ENCODE measurements at places on chromosomes 7 and 10.

GRCh38 chr7:102119213-102119651 lies 167.4 kb upstream of the SH2B2 start:
- DNase-seq = no peak

DNA sequence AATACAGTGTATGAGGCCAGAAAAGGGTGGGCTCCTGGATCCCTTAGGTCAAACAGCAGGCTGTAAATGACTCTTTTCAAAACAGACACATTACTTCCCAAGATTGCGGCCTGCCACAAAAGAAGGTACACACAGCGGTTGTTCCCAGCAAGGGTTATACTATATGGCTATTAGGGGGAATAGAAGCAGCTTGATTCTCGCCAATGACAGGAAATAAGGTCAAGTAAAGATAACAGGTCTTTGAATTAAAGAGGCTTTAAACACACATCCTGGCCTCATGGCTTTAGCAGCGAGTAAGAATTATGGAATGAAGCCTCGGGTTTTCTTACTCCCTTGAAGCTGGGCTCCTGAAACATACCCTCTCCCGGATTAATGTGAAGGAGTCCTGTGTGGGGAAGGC lies 58.3 kb downstream of the CYP26A1 start:
- no peak for DNase-seq

GRCh38 chr7:110119883-110120581 lies 970.9 kb upstream of the LRRN3 start:
- DNase-seq = no peak

GRCh38 chr7:149870701-149871483 lies 2.9 kb upstream of the ATP6V0E2 start:
- no peak for DNase-seq

- no peak for DNase-seq
Observed at GRCh38 chr10:98339799-98340198, 71.8 kb upstream of the LOXL4 start.

DNA sequence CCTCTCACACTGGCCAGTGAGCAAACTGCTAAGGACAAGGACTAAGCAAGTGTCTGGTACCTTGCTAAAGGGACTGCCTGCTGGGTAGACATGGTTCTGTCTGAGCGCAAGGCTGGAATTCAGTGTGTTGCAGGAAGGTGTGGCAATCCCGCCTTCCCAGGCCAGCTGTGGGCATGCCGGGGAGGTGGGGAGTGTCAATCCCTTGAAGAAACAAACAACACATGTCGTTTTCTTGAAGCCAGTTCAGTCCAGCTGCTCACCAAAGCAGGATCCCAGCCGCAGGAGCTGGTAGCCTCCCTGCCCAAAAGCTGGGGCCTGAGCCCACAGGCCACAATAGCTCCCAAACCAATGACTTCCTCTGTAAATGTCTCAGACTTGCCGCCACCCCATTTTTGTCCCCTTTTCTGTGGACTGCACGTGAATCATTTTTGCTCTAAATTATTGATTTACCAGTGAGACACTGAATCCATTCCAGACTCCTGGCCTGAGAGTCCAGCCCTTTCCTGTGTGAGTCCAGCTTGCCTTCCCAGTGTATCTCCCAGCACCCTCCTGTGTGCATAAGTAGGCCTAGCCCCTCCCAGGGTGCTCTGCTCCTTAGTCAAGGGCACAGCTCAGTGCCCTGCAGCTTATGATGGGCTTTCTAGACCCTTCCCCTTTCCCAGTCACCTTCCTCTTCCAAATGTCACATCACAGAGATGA lies 166.8 kb downstream of the RGS10 start:
- peak; percentile 15 for DNase-seq

- no peak for DNase-seq
Observed at GRCh38 chr7:74271742-74272141, 17.5 kb upstream of the CLIP2 start.

DNA sequence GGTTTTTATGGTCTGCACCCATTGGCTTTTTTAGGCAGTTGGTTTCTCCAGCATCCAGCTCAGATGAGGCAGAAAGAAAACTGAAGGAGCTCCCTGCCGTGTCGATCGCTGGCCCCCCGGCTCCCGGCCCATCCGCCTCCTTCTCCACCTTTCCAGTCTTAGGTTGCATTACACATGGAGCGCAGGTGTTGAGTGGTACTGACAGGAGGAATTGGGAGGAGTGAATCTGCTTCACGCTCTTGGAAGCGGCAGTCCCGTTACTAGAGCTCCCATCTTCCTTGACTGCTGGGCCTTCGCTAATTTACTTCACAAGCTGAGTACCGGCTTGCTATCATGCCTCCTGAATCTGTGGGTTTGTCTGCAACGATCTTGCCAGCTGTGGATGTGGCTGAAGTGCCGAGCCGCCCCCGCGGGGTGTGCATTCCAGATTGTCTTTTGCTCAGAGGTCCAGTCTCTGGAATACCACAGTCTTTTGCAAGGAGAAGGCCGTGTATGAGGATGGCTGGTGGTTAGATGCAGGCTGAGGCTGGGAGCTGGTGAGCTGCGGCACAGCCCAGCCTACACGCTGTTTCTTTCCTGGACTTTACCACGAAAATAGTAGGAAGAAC lies 17.1 kb downstream of the IQCE start:
- no peak for DNase-seq

- DNase-seq = no peak
Observed at GRCh38 chr7:116317907-116318306, 107.6 kb downstream of the TES start.

DNA sequence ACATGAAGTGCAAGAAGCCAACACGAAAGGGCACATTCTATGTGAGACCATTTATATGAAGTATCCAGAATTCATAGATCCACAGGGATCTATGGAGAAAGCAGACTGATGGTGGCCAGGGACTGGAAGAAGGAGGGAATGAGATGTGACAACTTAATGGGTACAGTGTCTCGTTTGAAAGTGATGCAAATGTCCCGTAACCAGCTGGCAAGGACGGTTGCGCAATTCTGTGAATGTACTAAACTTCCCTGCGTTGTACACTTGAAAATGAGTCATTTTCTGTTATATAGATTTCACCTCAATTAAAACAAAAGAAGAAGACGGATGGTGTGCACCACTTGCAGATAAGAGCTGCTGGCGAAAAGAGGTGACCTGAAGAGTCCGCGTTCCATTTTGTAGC lies 861.1 kb downstream of the TYW1 start:
- DNase-seq = no peak

DNA sequence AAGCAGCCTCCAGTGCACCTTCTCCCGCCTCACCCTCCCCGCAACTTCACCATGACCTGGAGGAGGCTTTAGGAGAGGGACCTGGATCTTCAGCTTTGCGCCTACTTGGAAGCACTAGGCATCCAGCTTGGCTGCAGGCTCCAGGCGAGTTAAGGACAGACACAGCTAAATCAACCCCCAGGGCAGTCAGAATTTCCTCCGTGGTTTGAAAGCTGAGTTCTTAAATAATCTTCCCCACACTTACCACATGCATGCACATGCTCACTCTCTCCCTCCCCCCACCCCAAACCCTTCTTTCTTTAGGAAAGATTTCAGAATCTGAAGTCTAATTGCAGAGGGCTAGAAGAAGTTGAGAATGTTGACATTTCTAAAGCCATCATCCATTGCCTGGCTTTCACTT lies 36.7 kb upstream of the LRRC4 start:
- no peak for DNase-seq

GRCh38 chr10:2392145-2392812 lies 655.0 kb upstream of the ADARB2 start:
- no peak for DNase-seq

- no peak for DNase-seq
Observed at GRCh38 chr7:118061386-118061785, 122.6 kb upstream of the LSM8 start.

GRCh38 chr10:20822825-20823224 lies 74.3 kb downstream of the NEBL start:
- no peak for DNase-seq

- DNase-seq = no peak
Observed at GRCh38 chr10:15213461-15213861, 45.0 kb upstream of the NMT2 start.

DNA sequence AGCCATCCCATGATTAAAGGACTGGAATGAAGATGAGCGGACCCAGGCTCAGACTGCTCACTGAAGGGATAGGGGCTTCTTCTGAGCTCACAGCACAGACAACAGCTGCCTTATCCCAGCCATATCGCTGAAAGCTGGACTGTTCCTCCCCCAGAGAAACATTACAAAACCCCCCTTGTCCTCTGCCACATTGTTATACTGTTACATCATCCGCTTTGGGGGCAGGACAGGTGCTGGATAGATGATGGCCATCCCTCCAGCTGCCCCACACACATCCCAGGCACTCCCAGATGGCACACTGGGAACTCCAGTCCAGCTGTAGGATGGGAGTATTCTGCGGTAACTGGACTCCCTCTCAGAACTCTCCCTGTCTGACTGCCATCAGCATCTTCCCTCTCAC lies 58.7 kb upstream of the BTRC start:
- no peak for DNase-seq

GRCh38 chr10:78859769-78860168 lies 209.0 kb upstream of the ZMIZ1 start:
- DNase-seq = no peak

DNA sequence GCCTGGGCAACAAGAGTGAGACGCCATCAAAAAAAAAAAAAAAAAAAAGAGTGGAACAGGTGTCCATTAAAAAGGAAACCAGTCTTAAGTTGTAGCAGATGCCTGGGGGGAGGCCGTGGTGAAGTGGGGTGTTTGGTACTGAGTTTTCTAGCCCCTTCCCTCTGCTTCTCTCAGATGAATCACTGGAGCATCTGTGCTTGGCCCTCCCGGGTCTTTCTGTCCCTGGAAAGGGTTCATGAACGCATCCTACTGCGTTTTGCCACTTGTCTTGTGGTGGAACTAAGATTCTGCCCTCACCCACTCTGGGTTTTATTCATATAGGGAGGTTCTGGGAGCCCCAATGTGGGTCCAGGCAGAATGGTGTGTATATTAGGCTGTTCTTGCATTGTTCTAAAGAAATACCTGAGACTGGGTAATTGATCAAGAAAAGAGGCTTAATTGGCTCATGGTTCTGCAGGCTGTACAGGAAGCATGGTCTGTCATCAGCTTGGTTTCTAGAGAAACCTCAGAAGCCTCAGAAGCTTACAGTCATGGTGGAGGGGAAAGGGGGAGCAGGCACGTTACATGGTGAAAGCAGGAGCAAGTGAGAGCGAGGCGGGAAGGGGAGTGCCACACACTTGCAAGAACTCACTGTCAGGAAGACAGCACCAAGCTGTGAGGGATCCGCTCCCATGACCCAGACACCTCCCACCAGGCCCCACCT lies 63.5 kb downstream of the CAMK1D start:
- no peak for DNase-seq

DNA sequence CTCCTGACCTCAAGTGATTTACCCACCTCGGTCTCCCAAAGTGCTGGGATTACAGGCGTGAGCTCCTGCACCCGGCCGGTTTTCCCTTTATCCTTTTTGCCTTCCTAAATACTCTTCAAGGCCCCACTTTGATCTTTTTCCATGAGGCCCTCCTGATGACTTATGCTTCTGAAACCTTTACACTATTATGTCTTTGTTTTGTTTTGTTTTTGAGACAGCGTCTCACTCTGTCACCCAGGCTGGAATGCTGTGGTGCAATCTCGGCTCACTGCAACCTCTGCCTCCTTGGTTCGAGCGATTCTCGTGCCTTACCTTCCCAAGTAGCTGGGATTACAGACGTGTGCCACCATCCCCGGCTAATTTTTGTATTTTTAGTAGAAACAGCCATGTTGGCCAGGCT lies 3.8 kb downstream of the STMP1 start:
- DNase-seq = no peak

DNA sequence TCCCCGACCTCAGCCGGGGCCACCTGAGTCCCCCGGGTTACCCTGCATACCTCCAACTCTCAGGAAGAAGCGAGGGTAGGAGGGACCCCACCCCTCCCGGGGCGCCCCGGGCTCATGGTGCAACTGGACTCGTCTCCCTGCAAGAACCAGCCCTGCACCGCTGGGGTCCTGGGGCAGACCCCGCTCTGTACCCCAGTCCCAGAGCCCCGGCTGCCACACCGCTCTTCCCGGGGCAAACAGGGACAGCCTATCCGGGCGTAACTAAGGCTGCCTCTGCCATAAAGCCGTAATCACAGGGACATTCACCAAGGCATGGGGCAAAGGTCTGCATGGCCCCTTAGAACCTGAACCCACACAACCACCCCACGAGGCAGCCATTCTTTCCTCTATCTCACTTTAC lies 6.7 kb upstream of the MAFK start:
- peak; percentile 94 for DNase-seq

GRCh38 chr10:132538031-132538789 lies 623 bp downstream of the INPP5A start:
- peak; percentile 45 for DNase-seq

DNA sequence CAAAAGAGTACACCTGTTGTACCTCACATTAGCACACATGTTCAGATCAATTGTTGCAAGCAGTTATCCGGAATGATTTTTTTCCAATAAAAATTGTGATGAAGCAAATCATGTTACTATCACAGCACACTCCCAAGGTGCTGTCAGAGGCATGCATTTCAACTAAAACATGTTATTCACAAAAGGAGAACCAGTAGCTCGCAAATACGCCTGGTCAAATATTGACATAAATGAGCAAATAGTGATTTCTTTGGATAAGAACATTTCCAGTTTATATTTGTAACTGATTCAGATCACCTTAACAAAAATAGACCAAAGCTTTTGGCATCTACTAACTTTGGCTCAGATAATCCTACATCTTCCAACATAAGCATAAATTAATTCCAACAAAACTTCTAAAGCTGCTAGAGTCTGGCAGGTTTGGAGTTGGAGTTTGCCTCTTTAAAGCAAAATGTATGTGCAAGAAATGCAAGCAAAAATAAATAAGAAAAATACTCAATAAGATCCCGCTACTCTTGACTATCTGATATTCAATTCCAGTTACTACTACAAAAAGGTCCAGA lies 208.0 kb downstream of the SFMBT2 start:
- DNase-seq = no peak

DNA sequence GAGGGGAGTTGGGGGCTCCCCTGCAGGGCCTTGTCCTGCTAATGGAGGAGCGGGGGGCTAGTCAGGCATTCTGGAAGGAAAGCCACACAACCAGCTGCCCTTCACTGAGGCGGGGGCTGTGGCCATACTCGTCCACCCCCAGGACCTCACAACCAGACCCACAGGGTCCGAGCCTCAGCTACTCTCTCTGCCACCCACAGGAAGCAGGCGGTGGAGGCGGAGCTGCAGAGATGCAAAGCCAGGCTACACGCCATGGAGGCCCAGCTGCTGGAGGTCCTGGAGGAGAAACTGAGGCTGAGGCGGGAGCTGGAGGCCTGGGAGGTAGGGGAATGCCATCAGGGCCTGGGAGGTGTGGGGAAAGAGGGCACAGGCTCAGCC lies 3.1 kb downstream of the ABHD11 start:
- DNase-seq = no peak
